RPMI7951 (cell line): ENCODE measurements at places on chromosomes 16 and 17.
A peak's percentile ranks its signal among the peaks of the same experiment; 100 is the strongest.

DNA sequence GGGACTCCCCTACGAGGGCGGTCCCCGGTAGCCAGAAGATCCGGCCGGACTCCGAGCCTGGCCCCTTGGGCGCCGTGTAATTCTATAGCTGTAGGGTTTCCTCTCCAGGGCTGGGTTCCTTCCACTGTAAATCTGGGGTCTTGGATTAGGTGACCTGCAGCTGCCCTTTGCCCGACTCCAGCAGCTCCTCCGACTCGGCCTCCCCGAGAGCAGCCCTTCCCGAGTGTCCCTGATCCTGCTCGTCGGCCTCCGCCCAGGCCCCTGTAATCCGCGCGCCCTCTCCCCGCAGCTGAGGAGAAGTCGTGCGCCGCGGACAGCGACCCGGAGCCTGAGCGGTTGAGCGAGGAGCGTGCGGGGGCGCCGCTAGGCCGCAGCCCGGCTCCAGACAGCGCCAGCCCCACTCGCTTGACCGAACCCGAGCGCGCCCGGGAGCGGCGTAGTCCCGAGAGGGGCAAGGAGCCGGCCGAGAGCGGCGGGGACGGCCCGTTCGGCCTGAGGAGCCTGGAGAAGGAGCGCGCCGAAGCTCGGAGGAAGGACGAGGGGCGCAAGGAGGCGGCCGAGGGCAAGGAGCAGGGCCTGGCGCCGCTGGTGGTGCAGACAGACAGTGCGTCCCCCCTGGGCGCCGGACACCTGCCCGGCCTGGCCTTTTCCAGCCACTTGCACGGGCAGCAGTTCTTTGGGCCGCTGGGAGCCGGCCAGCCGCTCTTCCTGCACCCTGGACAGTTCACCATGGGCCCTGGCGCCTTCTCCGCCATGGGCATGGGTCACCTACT lies 5.5 kb downstream of the TBX2 start:
- no peak for DNase-seq

- no peak for DNase-seq
These were observed 21.1 kb upstream of the CDRT4 start for GRCh38 chr17:15488557-15488956.

GRCh38 chr17:17682293-17682736 lies 1.1 kb downstream of the RAI1 start:
- DNase-seq = peak; percentile 39

- peak; percentile 53 for DNase-seq
These were observed 752 bp downstream of the EXOSC6 start for GRCh38 chr16:70250748-70251628.

- DNase-seq = no peak
These were observed 269.5 kb downstream of the STX8 start for GRCh38 chr17:9306086-9306485.

DNA sequence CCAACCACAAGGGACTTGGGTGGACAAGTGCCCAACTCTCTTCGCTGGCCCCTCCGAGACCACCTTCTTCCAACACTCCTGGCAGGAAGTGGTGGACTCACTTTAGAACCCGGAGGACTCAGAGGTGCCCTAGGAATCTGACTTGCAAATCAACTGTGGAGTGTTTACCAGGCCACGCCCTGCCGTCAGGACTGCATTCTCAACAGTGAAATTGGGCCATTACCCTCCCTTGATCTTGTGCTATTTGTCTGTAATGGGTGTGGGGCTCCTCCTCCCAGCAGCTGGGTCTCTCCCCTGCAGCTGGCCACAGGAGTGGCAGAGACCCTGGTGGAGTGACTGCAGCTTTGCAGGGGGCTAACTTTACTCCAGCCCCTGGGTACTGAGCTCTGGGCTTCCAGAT lies 212.2 kb upstream of the RPL38 start:
- no peak for DNase-seq

DNA sequence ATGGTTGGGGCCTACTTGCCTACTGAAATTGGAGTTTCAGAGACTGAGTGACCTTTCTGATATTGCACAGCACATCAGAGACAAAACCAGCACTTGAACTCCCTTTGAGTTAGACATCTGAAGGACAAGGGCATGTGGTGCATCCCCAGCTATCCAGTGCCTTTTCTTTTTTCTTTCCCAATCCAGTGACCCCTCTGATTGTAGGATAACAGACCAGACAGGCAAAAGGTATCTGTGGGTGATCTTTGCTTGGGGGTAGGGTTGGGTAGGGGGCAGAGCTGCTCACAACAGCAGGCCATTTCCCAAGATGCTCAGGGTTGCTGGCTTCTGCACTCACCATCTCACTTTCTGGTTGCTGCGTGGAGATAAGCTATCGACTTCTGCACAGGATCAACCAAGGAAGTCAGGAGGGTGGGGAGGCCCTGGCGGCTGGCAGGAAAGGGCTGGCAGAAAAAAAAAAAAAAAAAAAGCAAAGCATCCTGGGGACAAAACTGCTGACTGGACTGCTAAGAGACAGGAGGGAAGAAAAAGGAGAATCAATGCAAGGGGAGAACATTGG lies 42.2 kb downstream of the HOXB1 start:
- DNase-seq = no peak

GRCh38 chr17:46270032-46270431 lies 24.9 kb upstream of the LRRC37A start:
- no peak for DNase-seq

DNA sequence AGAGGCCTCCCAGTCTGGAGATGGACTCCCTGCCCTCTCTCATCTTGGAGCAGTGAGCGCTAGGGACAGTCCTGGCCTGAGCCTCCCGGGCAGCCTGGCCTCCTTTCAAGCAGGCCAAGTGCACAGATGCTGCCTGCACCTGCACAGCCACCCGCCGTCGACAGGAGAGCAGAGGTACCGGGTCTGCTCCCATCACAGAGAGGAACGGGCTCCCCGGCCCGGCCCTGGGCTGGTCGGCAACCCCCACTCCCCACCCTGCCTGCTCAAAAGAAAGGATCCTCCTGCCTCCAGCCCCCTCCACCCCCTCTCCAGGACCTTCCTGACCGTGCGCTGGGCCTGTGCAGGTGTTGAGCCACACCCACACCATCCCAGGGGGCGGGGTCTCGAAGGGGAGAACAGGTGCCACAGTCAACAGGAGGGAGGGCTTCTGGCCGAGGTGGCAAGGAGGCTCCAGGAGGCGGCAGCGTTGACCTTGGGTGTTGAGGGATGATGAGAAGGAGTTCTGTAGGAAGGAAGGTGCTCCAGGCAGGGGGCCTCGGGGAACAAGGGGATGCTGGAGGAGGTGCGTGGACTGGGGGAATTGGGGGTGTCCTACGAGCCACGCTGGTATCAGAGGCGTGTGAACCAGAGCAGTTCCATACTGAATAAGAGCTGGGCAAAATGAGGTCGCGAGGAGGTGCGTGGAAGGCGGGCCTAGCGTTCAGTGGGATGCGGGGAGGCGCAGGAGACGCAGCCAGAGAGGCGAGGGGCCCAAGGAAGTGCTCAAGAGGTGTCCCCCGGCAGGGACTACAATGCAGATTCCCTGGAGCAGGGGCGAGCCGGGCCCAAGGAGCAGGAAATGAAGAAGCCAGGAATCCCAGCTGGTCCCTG lies 967 bp upstream of the CDH15 start:
- no peak for DNase-seq

DNA sequence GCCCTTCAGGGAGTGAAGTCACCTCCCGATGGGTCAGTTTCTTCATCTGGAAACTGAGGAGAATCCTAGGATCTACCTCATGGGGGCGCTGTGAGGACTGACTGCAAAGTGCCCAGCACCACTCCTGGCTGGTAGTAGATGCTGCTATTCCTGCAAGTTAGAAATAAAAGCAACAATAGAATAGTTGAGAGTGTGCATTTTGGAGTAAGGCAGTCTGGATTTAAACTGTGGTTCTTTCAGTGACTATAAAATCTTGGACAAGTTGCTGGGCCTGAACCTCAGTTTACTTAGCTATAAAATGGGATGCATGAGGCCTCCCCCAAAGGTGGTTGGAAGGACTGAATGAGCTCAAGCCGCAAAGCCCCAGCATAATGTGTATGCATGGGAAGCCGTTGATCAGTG lies 70.6 kb downstream of the CYB5B start:
- peak; percentile 11 for DNase-seq

DNA sequence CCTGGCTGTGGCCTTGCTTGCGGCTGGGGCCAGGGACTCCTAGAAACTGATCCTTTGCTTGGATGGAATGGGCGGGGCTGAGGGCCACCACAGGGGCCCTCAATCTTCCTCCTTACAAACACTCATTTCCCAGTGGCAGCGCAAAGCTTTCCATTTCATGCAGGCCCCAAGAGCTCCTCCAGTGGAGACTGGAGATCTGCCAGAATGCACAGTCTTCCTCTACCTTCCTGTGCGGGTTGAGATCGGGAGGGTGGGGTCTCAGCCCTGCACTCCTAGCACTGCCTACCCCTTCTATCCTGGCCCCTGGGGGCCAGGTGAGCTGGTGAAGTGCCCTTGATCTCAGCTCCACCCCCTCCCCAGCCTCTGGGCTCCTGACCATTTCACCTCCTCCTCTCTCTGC lies 1.7 kb downstream of the NRN1L start:
- no peak for DNase-seq

DNA sequence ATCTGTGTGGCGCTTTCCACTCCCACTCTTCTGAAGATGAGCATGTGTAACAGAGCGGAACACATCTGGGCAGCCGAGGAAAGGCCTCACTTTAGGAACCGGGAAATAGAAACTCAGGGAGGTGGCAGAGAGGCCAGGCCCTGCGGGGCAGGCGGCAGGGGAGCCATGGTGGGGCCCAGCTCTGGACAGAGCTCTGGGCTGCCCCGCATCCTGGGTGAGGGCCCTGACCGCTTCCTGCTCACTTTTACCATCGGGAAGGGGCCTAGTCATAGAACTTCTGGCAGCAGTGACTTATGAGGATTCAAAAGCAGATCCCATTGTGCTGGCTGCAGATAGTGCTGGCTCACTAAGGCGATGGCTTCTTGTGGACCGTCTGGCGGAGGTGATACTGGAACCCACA lies 22.6 kb downstream of the COX4I1 start:
- DNase-seq = no peak

DNA sequence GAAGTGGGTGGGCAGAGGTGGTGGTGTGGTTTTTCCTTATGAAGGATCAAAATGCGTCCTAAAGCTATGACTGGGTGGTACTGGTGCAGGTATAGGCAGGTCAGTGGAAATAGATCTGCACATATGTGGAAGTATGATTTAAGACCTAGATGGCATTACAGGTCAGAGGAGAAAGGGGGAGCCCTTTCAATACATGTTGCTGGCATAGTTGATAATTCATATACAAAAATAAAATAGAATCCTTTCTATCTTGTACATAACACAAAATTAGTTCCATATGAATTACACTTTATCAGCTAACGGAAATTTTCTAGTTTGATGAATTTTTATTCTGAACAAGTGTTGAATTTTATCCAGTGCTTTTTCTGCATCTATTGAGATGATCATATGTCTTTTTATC lies 20.8 kb upstream of the PIK3R5 start:
- DNase-seq = no peak

DNA sequence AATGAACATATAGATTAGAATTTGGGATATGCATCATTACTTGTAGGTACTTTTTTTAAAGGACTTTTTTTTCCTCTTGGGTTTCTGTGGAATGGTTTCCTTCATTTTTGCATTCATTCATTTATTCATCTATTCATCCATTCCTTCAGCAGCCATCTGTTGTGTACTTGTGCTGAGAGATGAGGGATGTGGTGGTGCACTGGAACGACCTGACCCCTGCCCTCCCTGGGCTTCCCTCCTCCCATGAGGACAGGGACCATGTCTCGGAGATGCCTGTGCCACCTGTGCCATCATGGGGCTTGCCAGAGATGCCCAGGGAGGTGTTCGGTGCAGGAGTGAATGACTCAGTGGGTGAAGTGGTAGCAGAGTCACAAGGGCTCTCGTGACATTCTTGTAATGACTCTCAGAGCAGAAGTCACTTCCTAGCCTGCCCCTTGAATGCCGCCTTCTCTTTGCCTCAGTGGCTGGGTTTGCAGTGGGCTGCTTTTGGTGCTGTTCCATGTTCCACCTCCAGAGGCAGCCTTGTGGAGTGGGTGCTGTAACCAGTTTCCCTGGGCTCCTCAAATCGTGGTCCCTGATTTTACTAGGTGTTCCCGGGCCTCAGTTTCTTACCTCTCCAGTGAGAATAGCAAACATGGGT lies 43.9 kb downstream of the CLEC16A start:
- DNase-seq = no peak

DNA sequence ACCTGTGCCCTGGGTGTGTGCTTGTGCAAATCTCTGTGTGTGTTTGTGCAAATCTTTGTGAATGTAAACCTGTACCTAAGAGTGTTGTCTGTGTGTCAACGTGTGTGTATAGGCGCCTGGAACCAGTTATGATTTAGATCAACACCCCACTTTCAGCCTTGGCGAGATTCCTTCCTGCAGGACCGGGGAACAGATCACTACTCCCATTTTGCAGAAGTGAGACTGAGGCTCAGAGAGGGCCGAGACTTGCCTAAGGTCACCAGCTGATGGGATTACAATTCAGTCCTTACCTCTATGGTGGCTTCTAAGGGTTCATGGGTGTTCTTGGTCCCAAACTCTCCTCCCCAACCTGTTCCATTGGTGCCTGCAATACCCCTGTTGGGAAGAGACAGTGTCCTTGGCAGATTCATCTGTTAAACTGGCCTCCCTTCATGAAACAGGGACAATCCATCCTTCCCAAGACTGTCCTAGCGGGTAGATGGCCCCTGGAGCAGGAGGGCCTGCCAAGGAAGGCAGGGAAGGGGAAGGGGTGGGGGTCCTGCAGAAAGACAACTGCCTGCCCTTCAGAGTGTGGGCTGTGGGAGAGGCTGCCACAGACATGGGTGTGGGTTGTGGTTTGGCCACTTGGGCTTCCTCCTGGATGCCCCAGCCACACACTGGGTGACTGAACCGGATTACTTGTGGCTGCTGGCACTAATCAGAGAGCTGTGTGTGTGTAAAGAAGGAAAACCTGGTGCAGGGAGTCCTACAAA lies 6.9 kb upstream of the MAPK7 start:
- peak; percentile 20 for DNase-seq

- DNase-seq = peak; percentile 15
These were observed 16.3 kb downstream of the SHISA9 start for GRCh38 chr16:12917653-12918052.

DNA sequence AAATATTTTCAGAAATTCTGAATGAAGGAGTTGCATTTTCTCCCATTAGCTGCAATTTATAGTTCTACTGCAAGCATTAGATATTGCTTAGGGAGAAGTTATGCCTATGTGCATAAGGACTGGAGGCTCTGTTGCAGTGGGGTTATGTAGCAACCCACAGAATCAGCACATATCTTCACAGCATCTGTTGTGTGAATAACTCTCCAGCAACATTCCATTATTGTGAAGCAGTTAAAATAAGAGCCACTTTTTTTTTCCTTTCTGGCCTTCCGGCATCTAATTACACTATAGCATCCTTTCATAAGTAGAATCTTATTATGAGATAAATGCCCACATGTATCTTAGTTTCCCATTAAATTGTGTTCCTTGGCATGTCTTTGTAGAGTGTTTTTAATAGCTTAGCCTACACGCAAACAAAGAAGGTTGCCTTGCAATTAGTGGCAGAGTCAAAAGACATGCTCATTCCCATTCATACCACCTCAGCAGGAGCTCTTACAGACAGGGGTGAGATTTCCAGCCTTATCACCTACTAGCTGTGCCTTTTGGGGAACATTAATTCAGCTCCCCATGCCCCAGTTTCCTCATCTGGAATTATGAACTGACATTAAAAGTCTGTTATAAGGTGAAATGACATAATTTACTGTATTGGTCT lies 596.0 kb upstream of the GOT2 start:
- DNase-seq = peak; percentile 15
